Mammary epithelial cell (primary cell): ENCODE measurements at places on chromosomes 6 and 20. TPM values are rescaled to one million over a fixed set of nuclear protein-coding genes. Genes with fewer than 3 reads are reported as not detected.

DNA sequence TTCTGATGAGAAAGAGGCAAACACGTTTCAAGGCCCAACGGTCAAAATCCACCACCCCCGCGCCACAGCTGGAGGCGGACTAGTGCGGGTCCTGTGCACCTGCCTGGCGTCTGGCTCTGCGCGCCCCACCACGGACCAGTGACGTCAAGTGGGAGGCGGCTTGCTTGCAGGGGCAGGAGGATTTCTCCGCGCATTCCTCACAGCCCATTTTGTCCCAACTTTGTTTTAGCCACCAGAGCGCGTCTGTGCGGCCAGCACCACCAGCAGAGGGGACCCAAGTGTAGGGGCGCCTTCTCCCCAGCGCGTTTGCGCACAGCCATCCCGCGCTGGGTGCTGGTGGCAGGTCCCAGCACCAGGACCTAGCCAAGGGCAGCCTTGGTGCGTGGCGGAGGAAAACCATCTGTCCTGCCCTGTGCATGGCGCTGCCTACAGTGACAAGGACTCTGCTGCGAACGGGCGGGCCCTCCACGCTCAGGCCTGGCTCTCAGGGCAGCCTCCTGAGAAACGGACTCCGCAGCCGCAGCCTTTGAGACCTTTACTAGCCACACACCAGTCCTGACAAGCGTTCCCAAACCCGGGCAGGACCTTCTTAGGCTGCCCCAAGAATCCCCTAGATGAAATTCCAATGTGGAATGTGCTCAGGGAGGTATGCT, 194.8 kb upstream of the EXOC2 start:
- no peak for DNase-seq

DNA sequence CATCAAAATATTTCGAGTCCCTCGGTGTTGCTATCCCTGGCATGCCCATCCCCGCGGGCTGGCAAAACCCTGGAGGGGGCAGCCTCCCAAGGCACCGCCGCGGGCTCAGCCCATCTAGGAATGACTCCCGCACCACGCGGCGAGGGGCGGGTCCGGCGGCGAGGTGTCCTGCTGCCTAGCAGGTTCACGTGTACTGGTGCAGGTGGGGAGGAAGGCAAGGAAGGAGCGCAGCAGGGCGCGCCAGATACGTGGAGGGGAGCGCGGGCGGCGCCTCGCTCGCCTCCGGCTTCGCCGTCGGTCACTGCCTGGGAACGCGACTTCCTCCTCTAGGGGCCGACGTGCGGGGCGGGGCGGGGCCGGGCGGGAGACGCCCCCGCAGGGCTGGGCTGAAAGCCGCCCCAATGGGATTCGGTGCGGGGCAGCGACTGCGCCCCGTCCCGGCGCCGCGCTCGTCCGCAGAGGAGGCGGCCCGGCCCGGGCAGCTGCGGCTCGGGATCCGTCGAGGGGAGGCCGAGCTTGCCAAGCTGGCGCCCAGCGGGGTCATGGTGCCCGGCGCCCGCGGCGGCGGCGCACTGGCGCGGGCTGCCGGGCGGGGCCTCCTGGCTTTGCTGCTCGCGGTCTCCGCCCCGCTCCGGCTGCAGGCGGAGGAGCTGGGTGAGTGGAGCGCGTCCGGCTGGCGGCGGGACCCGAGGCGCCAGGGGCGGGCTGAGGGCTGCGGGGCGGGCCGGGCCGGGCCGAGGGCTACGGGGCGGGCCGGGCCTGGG, at the start of gene DCBLD1:
Gene DCBLD1, plus strand, starts transcription at position 435 of the 764 bp plus-strand sequence. Its CDS starts 108 bp downstream, at position 543.
- peak; percentile 86 for DNase-seq

- DNase-seq = no peak
These were observed 28.2 kb upstream of the ECI2 start for GRCh38 chr6:4163408-4164116.

DNA sequence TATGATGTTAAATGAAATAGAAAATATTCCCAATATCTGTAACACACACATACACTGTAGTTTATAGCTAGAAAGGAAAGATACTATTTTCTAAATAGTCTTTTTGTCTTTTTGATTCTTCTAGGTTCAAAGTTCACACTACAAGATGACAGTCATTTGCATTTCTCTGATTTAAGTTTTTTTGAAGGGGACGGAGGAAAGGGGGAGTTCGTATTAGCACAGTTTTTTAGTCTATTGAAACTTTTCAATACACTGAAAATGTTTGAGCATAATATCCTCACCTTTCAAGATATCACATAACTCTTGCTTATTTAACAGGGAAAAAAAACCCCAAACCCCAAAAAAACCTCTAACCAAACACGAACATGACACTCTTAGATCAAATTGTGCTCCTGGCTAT, 68.1 kb downstream of the BMP2 start:
- no peak for DNase-seq

The CLPSL1 gene
- not detected in 2 replicates for total RNA-seq

The PNLDC1 gene
- 0.33 TPM for total RNA-seq
